ENCODE measurements at places on chromosomes 16 and 17.

- no peak for DNase-seq
Measured at GRCh38 chr16:48918520-48919258, 308.7 kb upstream of the N4BP1 start.

DNA sequence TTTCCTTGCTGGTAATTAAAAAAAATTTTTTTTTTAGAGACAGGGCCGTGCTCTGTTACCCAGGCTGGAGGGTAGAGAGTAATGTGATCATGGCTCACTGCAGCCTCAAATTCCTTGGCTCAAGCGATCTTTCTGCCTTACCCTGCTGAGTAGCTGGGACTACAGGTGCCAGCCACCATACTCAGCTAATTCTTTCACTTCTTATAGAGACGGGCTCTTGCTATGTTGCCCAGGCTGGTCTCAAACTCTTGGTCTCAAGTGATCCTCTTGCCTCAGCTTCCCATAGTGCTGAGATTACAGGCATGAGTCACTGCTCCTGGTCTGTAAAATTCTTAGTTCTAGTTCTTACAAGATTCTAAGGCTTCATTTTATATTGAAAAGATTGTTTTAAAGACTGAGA lies 11.1 kb downstream of the SMIM36 start:
- no peak for DNase-seq

DNA sequence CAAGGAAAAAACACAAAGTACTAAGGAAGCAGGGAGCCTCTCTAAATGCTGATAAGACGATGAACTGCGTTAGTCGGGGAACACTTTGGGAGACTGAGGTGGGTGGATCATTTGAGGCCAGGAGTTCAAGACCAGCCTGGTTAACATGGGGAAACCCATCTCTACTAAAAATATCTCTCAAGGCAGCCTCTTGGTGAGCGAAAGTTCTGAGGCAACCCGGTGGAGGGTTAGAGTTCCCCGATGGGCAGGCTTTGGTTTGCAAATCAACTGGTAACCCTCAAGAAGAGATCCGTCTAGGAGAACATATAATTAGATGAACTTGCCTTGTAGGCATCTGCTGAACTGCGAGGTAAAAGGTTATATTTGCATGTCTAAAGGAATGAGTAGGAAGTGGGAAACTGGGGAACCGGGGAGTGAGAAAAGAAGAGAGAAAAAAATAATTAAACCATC lies 44.6 kb downstream of the WSB1 start:
- no peak for DNase-seq

GRCh38 chr17:43782913-43783680 lies 2.9 kb downstream of the CFAP97D1 start:
- no peak for DNase-seq

DNA sequence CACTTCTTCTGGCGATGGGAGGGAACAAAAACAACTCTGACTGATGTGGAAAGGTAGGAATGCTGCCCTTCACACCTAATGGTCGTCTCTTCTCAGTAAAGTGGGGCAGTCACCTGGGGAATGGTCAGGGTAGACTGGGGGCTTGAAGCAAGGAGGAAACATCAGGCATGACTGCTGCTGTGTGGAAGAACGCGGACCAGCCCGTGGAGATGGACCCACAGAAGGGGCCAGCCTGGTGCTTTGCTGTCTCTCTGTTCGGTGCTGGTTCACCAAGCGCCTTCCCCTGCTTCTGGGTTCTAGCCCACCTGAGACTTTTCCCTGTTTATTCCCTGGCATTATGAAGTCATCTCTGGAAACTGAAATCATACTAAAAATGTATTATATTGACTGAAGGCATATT lies 96.2 kb upstream of the DNAH17 start:
- no peak for DNase-seq

GRCh38 chr17:205148-205669 lies 23.8 kb upstream of the DOC2B start:
- no peak for DNase-seq

DNA sequence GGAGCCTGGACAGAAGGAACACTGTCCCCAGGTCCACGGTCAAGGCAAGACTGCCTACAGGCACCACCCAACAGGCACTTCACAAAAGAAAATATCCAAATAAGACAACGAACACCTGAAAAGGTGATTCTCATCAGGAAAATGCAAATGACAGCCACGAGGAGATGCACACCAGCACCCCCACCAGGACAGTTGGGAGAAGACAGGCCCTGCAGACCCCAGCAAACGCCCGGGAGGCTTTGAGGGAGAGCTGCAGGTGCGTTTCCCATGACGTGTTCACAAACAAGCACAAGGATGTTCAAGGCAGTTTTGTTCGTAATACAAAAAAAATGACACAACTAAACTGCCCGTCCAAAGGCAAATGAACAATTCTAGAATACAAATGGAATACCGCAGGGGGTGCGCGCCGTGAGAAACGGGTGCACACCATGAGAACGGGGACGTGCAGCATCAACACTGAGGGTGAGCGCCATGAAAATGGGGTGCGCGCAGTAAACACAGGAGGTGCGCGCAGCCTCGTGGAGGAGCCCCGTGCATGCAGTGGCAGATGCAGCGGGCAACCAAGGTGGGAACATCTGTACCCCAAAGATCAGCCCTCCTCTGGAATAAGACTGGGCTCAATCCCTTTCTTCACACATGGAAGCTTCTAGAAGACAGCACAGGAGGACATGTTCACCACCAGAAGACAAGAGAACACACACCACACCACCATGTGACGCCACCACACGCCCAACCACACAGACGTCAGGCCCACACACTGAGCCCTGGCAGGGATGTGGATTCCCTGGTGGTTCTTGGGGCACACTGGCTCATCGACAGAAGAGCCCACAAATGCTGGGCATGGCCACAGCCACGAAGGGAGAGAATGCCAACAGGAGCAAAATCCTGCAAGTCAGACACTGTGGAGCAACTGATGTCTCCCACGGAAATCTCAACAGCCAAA lies 91.2 kb downstream of the ZNF778 start:
- no peak for DNase-seq

All from fibroblast of skin of left quadriceps (primary cell).